Activated naive CD4-positive, alpha-beta T cell (primary cell): ENCODE measurements at places on chromosomes 1 and 21.

DNA sequence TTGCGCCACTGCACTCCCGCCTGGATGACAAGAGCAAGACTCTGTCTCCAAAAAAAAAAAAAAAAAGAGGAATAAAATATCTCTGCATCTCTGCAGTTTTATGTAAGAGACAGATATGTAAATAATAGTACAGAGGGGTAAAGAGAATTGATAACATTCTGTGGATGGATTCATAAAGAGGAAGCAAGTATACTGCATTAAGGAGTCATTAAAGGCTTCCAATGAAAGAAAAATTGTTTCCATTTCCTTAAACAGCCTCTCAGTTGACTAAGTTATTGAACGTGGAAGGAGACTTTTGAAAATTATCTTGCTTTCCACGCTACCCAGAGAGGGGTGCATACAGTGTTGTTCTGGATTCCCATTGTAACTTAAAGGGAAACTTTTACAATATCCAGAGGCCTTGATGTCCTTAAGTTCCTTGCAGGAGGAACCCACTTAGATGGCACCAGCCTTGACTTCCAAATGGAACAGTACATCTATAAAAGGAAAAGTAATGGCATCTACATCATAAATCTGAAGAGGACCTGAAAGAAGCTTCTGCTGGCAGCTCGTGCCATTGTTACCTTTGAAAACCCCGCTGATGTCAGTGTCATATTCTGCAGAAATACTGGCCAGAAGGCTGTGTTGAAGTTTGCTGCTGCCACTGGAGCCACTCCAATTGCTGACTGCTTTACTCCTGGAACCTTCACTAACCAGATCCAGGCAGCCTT is 13.8 kb downstream of the CEP350 start:
- DNase-seq = no peak

GRCh38 chr1:209156991-209157390 is 426.5 kb upstream of the CAMK1G start:
- no peak for DNase-seq

DNA sequence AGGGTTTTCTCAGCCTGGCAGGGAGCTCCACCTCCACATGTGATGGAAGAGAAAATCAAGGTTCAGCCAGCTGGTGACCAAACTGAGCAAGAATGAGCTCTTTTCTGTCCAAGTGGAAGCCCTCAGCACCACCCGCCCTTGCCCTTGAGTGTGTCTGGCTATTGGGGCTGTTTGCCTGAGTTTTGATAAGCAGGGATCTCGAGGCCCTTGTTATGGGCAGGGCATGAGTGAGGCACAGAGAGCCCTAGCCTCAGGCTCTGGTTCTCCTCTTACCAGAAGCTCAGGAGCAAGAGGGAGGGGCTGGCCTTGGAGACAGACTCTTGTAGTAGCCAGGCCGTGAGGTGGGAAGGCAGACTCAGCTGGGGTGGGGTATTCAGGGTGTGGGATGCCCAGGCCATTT is 37.5 kb upstream of the ARF1 start:
- DNase-seq = no peak

DNA sequence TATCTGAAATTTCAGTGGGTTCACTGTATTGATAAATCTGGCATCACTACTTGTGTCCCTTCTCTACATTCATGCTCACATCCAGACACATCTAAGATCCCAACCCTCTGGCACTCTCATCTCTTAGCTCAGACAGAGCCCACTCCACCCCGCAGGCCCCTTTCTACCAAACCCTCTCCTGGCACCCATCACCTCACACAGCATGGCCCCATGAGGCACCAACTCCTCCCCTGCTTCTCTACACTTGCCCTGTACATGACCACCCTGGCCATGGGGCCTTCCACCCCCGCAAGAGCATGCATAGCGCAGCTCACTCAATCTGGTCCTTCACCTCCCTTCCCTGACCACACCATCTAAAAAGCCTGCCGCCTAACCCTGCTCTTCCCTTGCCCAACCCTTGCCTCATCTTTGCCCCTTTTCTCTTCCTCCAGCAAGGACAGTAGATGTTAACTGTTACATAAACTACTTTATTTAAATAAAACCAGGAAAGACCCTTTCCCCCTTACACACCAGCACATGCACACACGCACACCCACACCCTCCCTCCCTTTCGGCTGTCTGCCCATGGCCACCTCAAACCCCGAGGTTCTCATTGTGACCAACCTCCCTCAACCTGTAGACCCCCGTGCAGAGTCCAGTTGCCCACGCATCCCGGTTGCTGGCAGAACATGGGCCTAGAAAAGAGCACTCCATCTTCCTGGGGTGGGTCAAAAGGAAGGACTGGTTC is 15.6 kb downstream of the SH3BP5L start:
- DNase-seq = no peak

DNA sequence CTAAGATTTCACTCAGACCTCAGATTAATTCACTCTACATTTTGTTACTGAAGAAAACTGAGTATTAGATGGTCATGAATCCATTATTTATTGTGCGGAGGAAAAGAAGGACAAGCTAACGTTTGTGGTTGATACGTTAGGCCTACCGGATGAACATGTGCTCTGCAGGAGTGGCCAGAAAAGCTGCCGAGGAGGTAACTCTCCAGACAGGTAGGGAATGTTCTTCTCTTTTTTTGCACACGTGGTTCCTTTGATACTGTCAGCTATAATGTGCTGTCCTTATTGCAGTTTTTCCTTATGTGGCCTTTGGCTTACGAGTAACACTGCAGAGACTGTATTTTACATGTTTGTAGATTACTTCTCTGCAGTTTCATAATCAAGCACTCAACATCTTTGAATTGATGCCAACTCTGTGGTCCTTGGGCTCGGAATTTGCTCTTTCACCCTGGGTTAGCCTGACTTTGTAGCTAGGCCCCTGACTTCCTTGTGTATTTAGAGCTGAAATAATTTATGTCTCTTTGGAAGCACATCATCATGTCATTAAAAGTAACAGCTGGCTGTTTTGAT is 13.6 kb downstream of the MTR start:
- no peak for DNase-seq

GRCh38 chr1:23352096-23352695 is 8.1 kb upstream of the HNRNPR start:
- DNase-seq = no peak
